HepG2 (cell line): ENCODE measurements at places on chromosomes 6 and 20.

GRCh38 chr6:41648070-41648585 lies 9.9 kb downstream of the MDFI start:
- DNase-seq: no peak

DNA sequence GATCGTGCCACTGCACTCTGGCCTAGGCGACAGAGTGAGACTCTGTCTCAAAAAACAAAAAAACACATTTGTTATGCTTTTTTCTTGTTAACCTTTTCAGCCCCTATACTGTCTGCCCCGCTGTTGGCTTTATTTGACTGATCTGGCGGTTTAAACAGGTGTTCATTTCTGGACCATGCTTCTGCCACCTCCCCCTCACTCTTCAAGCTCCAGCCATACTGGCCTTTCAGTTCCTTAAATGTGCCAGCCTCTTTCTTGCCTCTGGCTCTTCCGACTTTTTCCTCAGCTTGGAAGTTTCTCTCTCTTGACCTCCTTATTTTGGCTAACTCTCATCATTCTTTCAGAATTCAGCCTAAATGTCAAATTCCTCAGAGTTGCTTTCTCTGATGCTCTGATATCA lies 35.2 kb upstream of the TXLNB start:
- DNase-seq: no peak

- no peak for DNase-seq
These were observed 1.7 kb downstream of the TRERF1 start for GRCh38 chr6:42449917-42450476.

- DNase-seq: no peak
These were observed 38.0 kb upstream of the HIVEP1 start for GRCh38 chr6:11974089-11974488.

DNA sequence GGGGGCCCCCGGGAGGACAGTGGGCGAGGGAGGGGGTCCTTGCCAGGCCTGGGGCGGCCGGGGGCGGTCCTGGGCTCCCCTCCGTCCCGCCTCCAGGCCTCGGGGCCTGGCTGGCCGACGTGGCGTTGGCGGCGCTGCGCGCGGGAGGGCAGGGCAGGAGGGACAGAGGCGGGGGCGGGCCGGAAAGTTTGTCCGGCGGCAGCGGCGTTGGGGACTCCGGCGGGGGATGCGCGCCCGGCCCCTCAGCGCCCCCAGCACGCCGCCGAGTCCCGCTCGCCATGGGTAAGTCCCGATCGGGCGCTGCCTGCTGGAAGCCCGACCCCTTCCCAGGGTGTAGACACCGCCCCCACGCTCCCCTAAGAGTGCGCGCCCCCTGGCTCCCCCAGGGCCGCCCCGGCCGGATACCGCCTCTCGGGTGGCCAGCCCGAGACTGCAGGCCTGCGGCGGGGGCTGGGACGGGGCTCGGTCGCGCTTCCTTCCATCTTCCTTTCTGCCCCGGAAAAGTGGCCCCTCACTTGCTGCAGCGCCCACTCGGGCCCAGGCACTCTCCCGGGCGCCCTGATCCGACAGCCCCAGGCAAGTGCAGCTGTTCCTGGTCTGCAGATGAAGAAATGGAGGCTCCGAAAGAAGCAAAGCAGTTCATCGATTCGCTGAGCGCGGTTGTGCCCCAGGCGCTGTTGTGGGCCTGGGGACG lies at the start of gene SLC2A10:
TSS of gene SLC2A10 (plus strand) at position 191 of the 694 bp plus-strand sequence. CDS start at position 279, 88 bp downstream.
- DNase-seq: peak; percentile 53

GRCh38 chr20:46275091-46275490 lies 33.2 kb downstream of the CDH22 start:
- no peak for DNase-seq

- no peak for DNase-seq
These were observed 1343.4 kb downstream of the HACE1 start for GRCh38 chr6:103516336-103516735.

DNA sequence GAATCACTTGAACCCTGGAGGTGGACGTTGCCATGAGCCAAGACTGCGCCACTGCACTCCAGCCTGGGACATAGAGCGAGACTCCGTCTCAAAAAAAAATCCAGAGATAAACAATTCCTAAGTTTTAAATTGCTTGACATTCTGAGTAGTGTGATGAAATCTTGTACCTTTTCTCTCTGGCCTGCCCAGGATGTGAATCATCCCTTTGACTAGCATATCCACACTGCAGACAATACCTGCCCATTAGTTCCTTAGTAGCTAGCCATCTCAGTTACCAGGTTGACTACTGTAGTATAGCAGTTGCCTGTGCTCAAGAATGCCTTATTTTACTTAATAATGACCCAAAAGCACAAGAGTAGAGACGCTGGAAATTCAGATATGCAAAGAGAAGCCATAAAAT lies 2.8 kb downstream of the ZFP57 start:
- DNase-seq: no peak

GRCh38 chr6:99016355-99016754 lies 68.6 kb upstream of the FBXL4 start:
- DNase-seq: no peak

- peak; percentile 95 for DNase-seq
These were observed 73.4 kb upstream of the NOX3 start for GRCh38 chr6:155528982-155529453.

- no peak for DNase-seq
These were observed 234.3 kb downstream of the QKI start for GRCh38 chr6:163648868-163649267.

- DNase-seq: peak; percentile 70
These were observed 10.2 kb upstream of the HIVEP1 start for GRCh38 chr6:12001706-12002435.

DNA sequence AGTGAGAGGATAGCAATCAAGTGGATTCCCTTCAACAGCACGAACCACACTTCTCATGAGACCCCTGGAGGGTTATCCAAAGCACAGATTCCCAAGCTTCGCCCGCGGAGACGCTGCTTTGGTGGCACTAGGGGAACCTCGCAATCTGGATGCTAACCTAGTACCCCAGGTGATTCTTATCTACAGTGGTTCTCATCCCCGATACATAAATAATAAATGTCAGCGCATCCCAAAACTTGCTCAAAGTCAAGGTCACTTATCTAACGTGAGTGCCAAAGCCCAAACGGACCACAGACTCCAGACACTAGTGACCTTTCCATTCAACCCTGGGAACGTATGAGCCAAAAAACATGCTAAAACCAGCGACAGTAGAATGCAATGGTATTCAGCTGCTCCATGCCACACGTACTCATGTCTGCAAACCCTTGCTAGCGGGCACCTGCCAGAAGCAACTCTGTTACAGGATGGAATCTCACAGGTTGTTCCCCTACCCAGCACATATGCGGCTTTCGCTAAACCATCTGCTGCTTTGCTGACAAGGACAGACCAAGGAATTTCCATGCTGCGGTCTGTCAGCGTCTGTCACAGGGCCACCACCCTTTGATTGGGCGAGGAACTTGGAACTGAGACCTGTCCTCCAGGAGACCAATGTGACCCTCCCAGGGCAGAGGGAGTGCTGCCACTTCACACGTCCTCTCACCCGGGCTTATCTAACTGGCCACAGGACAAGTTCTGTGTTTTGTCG lies 16.8 kb downstream of the MYLK4 start:
- DNase-seq: no peak

GRCh38 chr20:17790296-17790695 lies 90.5 kb downstream of the BANF2 start:
- no peak for DNase-seq

- DNase-seq: no peak
These were observed 15.2 kb upstream of the GUCA1A start for GRCh38 chr6:42158011-42158410.

DNA sequence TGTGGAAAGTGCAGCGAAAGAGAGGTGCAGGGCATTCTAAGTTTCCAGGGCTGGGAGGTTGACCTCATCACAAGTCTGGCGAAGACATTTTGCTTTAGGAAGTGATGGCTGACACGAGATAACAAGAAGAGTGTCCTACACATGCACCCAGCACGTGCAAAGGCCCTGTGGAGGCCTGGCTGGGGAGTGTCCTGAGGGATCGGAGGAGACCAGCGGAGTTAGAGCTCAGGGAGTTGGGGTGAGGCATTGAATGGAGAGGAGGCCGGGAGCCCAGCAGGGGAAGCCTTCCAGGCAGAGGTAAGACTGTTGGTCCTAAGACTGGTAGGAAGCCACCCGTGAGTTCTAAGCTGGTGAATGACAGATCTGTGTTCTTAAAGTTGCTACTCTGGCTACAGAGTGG lies 58.4 kb downstream of the PPP1R14C start:
- no peak for DNase-seq

DNA sequence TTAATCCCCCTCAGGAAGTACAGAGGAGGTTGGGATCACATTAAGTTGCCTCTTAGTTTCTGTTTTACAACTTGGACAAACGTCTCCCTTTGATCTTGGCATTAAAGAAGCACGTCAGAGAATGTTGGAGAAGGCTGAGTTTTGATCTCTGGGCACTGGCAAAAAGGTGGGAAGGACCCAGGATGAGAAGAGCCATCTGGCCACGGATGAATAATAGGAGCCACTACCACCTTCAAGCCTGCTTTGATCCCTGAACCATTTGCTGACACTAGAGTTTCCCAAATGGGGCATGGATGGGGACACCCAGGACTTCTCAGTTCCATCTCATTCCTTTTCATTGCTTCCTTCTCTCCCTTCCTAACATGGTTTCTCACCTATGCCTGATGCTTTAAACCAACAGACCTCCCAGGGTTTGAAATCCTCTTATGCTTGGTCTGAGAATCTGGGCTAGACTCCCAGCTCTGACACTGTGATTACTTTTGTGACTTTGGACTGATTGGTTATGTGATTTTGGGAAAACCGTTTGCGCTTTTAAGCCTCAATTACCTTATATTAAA lies 5.8 kb downstream of the TM9SF4 start:
- no peak for DNase-seq

- DNase-seq: no peak
These were observed 190.2 kb downstream of the GRM1 start for GRCh38 chr6:146219101-146219500.

DNA sequence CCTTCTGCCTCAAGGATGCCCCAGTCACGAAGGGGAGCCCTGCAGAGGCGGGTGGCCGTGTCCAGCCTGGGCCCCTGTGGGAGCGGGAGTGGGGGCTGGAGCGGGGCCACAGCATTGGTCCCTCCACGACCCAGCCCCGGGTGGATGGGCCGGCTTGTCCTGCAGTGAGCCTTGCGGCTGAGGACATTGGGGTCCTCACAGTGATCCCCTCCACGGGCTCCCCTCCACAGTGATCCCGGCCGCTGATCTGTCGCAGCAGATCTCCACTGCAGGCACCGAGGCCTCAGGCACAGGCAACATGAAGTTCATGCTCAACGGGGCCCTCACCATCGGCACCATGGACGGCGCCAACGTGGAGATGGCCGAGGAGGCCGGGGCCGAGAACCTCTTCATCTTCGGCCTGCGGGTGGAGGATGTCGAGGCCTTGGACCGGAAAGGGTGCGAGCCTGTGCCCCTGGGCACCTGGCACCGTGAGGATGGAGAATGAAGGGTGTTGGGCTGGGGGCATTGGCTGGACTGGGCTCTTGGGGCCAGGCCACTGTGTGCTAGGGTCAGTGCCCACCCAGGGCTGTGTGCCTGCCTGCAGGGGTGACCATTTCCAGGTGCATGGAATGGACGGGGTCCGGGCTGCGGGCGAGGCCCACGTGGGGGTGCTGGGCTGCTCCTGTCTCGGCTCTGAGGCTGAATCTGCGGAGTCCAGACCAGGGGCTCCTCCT lies 44.4 kb downstream of the PYGB start:
- DNase-seq: no peak

- DNase-seq: no peak
These were observed 3.2 kb downstream of the NKX2-2 start for GRCh38 chr20:21510414-21511384.

DNA sequence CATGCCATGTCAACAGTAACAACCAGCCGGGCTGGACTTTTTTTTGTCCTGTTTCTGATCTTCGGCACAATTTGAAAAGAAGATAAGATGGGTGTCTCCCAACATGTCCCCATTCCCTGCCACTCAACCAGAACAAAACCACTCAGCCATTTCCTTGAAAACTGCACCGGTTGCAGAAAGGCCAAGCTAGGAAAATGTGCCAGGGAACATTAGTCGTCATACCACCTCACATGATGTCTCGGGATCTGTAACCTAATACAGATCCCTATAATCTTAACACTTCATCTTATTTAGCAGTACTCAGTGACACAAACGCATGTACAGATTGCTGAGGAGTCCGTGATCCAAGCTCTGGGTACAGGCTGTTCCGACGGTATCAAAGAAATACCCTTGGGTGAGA lies 46.5 kb downstream of the ALDH8A1 start:
- DNase-seq: no peak

GRCh38 chr20:57265336-57265996 lies 975 bp downstream of the BMP7 start:
- DNase-seq: no peak

DNA sequence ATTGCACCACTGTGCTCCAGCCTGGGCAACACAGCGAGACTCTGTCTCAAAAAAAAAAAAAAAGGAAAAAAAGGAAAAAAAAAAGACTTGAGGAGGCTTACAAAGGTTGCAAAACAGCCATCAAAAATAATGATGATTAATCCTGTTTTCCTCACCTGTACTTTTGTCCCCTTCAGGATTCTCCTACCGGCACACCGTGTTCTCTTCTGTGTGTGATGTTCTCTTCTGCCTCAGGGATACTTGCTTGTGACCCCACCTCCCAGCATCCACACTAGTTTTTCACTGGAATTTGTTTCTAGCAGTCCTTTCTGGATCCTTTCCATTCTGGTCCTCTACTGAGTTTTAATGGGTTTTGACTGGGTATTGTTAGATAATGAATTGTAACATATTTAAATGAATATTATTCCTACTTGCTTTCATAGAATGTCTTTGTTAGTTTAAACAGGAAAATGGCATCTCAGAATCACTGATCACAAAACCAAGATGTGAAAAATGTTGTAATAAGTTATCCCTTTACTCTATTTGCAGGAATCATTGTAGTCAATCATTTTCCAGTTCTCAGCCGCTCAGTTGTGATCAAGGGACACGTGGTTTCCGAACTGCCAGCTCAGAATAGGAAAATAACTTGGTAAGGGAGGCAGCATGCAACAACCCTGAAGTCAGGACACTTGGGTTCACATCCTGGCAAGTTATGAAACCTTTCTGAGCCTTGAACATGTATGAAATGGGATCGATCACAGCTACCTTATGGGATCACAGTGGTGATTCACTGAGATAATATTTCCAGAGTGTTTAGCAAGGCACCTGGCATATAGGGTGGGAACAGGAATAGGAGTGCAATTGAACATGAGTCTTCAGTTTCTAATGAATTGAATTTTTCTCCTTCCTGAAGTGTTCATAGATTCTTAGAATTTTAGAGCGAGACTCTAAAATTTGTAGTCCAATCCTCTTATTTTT lies 8.5 kb downstream of the C6orf89 start:
- no peak for DNase-seq

- DNase-seq: no peak
These were observed 51.6 kb upstream of the RIN2 start for GRCh38 chr20:19706463-19706862.
